Endothelial cell (in vitro differentiated cells): ENCODE measurements at places on chromosomes 1 and 21.

GRCh38 chr1:41895552-41895951 lies 23.2 kb downstream of the HIVEP3 start:
- DNase-seq: no peak

GRCh38 chr21:35565204-35565611 lies 495.1 kb downstream of the SETD4 start:
- no peak for DNase-seq

GRCh38 chr1:3530926-3531818 lies 76.7 kb downstream of the ARHGEF16 start:
- DNase-seq: peak; percentile 70

DNA sequence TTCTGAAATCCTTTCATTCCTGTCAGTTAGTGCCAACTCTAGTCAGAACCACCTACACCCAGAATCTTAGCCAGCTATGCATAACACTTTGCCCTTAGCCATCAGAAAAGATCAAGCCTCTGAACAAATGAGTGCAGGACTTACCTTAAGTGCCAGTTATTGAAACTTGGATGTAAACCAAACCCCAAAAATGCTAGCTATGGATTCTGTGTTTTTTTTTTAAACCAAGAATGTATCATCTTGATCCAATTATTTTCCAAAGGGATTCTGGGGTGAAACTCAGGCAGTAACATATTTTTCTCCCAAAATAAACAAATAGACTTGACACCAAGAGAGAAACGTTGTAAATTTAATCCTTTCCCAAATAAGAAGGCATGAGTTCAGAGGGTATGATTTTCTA lies 538.6 kb upstream of the ADAMTS5 start:
- DNase-seq: no peak
